ENCODE measurements at places on chromosomes 2 and 18.

- DNase-seq: no peak
Observed at GRCh38 chr2:11314487-11314886, 29.9 kb downstream of the ROCK2 start.

DNA sequence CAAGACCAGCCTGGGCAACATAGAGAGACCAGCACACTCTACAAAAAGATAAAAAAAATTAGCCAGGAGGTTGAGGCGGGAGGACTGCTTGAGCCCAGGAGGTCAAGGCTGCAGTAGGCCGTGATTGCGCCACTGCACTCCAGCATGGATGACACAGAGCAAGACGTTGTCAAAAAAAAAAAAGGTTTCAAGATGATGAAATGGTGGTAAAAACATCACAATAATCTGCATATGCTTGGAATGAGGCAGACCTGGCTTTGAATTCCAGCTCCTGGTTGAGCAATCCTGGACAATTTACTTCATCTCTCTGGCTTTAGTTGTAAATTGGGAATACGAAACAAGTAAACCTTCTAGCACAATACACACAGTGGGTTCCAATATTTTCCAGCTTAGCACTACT, 24.1 kb downstream of the USP40 start:
- DNase-seq: no peak

DNA sequence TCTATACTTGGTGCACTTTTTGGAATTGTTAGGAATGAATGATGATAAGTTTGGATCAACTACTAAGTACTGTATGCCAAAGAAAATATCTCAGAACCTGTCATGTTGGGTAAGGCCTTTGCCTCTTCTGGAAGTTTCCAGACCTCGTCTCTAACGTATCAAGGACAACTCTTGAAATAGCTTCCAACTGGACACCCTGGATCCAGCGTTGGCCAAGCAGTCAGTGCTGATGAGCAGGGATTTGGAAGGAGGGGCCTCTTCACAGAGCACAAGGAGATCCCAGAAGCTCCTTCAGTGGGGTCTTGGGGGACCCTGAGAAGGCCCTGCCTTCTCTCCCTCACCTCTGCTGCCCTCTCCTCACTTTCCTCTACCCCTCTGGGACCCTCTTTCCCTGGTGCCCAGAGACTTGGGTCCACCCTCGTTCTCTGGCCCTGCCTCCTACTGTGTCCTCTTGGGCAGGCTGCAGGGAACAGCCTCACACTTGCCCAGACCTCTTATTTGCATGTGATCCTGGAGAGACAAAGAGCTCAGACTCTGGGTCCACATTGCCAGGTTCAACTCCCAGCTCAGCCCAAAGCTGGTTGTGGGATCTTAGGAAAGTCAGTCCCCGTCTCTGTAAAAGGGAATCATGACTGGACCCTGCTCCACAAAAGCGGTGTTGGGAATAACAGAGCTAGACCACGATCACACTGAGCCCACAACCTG, 145.8 kb downstream of the COL6A3 start:
- DNase-seq: no peak

DNA sequence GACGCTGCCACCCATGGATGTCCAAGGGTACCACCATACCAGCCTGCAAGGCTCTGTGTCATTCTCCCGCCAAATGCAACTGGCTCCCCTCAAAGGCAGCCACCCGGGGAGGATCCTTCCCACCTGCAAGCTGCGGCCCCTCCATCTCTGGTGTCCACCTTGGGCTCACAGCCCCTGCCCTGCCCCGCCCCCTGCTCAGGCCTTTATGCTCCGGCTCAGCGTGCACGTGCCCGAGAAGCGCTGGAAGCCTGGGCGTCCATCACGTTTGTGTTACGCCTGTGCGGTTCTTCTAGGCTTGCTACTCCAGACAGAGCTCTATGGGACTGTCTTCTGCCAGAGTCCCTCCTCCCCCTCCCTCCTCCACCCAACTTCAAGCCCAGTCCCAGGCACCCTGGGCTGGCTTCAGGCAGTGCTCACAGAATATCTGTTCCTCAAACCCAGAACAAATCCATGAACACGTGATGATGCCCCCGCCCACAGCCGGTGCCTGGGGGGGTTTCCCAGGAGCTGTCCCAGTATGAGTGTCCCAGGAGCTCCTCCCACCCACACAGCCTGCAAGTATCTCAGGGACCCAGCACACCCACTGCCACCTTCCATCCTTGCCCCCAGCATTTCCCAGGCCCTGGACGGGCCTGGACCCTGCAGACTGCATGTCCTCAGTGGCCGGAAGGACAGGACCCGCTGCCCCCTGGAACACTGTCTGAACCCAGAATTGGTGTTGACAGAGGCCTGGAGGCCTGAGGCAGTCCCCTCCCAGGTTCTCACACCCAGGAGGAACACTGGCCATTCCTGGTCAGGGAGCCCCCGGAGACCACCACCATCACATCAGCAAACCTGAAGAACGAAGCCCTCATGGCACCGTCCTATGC, 30.3 kb downstream of the KIF1A start:
- no peak for DNase-seq

- DNase-seq: no peak
Observed at GRCh38 chr2:43270930-43271615, 44.7 kb upstream of the ZFP36L2 start.

- no peak for DNase-seq
Observed at GRCh38 chr2:18588049-18588448, 1.3 kb downstream of the NT5C1B start.

- DNase-seq: no peak
Observed at GRCh38 chr2:178448968-178449661, 1.9 kb downstream of the PRKRA start.

GRCh38 chr2:27889774-27890145, 427 bp downstream of the RBKS start:
- no peak for DNase-seq

GRCh38 chr18:9334973-9335696, 562 bp downstream of the TWSG1 start:
- peak; percentile 14 for DNase-seq

DNA sequence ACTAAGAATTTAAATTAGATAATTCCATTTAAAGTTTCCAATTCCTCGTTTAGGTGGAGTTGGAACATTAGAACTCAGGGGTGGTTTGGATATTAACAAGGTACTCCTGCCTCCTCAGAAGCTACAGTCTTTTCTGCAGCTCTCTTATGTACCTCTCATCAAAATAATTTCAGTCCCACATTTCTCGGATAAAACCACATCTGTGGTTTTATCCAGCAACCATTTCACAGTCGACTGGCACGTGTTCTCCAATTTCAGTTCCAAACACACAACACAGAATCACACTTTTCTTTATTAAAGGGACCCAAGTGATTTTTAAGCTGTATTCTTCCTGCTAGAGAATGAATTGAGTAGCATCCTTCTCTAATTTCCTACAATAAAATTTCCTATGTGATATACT, 22.7 kb upstream of the NFU1 start:
- no peak for DNase-seq

GRCh38 chr18:44733069-44733753, 52.5 kb downstream of the SETBP1 start:
- DNase-seq: no peak

GRCh38 chr18:76264198-76264875, 230.7 kb downstream of the ZNF516 start:
- no peak for DNase-seq

DNA sequence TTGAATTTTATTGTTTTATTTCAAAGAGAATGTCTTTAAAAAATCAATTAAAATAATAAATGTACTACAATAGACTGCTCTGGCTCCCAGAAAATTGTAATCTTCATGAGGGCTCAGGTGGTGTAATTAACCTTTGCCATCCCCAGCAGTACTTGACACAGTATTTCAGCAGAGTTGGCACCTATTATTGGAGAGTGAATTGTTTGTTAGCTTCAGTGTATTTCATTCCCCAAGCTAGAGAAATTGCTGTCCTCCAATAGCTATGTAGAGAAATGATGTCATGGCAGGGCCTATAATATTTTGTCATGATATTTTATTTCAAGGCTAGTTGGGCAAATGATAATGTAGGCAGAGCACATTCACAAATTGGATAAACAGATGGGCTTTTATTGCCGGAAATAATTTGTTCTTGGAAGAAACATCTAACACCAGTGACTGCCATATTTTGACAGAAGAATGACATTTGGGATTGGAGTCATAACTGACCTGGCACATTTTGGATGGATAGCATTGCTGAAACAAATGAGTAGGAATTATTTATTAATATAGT, 712.0 kb upstream of the NXPH2 start:
- no peak for DNase-seq

GRCh38 chr2:118153433-118153832, 65.2 kb downstream of the INSIG2 start:
- DNase-seq: no peak

DNA sequence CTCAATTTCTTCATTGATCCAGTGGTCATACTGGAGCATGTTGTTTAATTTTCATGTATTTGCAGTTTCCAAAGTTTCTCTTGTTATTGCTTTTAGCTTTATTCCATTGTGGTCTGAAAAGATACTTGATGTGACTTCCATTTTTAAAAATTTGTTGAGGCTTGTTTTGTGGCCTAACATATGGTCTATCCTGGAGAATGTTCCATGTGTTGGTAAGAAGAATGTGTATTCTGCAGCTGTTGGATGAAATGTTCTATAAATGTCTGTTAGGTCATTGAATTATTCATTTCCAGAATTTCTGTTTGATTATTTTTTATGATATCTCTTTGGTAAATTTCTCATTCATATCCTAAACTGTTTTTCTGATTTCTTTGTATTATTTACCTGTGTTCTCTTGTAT, 139.8 kb upstream of the THUMPD2 start:
- no peak for DNase-seq

- no peak for DNase-seq
Observed at GRCh38 chr2:164084066-164084465, 348.3 kb upstream of the FIGN start.

- DNase-seq: no peak
Observed at GRCh38 chr2:206692971-206693370, 25.2 kb downstream of the DYTN start.

DNA sequence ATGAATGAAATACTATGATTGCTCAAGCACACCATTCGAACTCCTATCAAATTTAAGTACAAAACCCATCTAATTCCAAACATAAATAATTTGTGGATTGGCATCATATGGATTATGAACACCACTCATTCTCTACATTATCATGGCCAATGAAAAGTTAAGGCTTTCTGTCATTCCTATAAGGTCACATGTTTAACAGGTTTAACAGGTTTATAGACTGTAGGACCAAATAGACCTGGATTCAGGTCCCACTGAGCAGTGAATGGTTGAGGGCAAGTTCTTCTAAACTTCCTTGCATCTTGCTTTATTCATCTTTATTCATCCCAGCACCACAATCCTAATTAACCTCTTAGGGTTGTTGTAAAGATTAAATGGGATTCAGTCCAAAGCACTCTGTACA, 33.4 kb downstream of the FBXO36 start:
- DNase-seq: no peak

- DNase-seq: no peak
Observed at GRCh38 chr18:76233876-76234675, 261.0 kb downstream of the ZNF516 start.

DNA sequence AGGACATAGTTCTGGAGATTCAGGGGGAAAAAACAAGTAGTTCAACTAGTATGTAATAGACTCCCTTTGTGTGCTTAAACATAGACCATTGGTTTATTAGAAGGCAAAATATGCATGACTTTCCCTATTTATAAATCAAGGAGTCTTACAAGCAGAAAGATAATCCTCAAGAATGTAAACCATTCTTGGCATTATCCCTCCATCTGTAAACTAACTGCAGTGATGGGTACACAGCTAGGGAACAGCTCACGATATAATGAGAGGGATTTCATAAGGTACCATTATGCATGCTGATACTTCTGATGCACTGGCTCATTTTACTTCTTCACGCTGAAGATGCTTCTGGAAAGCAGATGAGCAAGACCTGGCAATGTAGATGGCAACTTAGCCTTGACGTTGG, 878 bp downstream of the FBXO15 start:
- DNase-seq: no peak

DNA sequence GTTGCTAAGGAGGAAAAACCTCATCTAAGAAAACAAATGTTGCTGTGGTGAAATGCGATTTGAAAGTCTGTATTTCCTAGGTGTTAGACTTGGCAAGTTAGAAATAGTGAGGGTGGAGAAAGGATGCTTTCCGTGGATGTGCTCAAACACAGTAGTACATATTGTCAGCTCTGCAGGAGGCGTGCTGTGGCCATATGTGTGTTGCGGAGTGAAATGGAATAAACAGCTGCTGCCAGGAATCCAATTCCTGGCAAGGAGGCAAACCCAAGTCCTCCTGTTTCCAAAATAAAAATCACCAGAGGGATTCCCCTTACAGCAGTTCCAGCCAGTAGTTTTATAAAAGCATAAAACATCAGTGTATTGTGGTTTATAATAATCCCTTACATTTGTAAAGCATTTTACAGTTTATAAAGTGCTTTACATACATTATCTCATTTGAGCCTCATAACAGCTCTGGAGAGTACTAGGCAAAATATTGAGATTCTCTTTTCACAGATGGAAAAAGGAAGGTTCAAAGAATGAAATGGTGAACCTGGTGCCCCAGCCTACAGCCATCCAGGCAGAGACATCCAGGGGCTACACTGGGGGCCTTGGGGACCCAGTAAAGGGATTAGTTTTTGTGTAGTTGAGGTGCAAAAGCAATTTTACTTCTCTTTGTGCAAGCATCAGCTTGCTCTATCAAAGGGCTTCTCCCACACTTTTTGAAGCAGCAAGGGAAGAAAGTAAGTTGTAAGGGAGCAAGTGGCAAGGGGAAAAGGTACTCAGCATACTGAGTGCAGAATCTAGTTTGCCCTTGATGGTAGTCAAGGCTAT, 206.0 kb downstream of the AGPS start:
- no peak for DNase-seq

- no peak for DNase-seq
Observed at GRCh38 chr2:61379521-61379920, 91.4 kb downstream of the USP34 start.

- DNase-seq: no peak
Observed at GRCh38 chr2:188720811-188721605, 253.2 kb upstream of the COL3A1 start.

DNA sequence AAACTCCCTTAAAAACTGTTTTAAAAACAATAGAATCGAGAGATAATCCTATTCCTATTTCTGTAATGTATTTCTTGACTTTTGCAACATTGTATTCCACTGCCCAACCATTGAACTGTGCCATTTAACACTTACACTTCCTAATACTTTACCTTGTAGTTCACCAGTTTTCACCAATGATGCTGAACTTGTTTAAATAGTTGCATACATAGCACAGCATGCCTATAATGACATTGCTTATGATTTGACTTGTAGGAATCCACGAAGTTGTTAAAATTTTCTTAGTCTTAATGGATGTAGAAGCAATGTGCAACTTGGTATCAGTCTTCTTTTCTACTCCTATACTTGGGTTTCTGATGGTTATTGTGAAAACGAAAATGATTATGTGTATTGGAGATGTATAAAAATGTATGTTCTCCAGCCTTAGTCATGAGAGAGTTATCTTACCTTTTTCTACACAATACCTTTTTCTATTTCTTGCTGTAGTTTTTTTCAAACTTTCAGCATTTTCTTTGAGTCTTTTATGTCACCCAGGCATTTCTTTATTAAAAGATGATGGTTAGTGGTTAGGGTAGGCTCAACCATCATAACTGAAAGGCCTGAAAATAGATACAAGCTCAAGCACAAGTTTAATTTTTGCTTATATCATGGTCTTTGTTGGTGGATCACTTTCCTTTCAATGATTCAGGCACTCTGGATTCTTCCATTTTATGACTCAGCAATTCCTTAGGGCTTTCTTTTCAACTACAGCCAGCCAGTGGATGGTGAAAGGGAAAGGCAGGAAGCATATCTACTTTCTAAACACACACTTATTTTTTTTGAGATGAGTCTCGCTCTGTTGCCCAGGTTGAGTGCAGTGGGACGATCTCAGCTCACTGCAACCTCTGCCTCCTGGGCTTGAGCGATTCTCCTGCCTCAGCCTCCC, 9.4 kb downstream of the GPD2 start:
- DNase-seq: no peak

GRCh38 chr2:204869132-204869823, 324.0 kb downstream of the PARD3B start:
- DNase-seq: no peak
